Bone marrow (tissue), 2 donors: ENCODE measurements at places on chromosomes 2 and 18.

DNA sequence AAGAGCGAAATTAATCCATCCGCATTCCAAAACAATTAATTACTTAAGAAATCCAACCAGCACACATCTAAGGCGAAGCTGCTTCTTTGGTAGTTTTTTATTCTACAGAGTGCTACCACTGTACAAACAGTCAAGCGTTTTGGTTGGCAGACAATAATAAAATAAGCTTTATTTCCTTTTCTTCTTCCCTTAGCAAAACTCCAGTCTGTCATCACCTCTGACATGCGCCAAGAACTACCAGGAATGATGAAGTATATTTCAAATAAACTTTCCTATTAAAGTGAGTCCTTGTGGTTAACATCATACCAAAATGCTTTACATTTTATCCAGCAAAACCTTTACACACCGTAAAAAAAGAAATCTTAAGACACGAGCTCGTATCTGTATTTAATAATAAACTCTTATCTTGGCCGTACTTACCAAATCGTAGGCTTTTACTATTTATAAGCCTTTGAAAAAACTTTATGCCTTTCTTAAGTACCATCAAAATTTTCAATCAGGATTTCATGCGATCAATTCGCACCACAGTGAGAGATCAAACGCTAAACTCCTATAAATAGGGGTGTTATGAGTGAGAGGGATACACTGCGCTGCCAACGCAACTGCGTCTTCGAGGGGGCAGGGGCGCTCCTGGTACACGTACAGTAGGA is 1.3 kb downstream of the ATL2 start:
- no peak for DNase-seq

GRCh38 chr2:183348492-183348891 is 224.2 kb downstream of the NUP35 start:
- DNase-seq: no peak

- peak; percentile 79 for DNase-seq
Measured at GRCh38 chr2:86225581-86225980, 26.3 kb downstream of the MRPL35 start.

GRCh38 chr2:101089419-101089818 is 61.8 kb downstream of the TBC1D8 start:
- no peak for DNase-seq

- no peak for DNase-seq
Measured at GRCh38 chr2:230230496-230231200, 5.1 kb downstream of the SP140 start.

GRCh38 chr2:127614731-127615130 is 31.2 kb upstream of the GPR17 start:
- DNase-seq: no peak

DNA sequence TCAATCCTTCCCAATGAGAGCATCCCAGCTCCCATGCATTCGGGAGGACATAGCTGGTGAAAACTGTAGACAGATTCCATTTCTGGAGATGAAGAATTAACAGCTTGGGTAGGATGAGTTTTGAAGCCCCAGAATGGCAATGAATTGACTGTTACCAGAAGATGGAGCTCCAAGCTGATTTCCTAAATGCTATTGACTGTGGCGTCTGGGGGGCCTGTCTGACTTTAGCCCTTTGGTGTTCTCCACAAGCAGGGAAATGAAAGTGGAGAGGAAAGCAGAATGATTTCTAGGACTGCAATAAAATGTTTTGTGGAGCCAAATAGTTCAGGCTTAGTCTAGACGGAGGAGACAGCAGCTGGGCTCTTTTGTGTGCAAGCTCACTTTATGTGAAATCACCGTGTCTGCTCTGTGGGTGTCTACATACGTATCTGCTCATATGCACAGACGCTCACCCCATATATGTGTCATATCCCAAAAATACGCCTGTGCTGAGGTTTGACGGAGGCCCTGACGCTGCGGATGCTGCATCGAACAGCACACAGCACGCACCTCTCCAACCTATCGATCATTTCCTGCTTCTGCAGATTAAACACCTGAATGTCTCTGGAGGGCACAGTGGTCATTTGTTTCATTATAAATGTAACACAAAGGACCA is 166.4 kb upstream of the PXDN start:
- no peak for DNase-seq

- DNase-seq: no peak
Measured at GRCh38 chr2:15773846-15774245, 166.5 kb upstream of the MYCN start.

- no peak for DNase-seq
Measured at GRCh38 chr2:16700551-16701259, 35.1 kb upstream of the CYRIA start.

- no peak for DNase-seq
Measured at GRCh38 chr2:25614711-25615110, 58.7 kb downstream of the DTNB start.

- DNase-seq: no peak
Measured at GRCh38 chr2:218796691-218797090, 14.7 kb downstream of the CYP27A1 start.

DNA sequence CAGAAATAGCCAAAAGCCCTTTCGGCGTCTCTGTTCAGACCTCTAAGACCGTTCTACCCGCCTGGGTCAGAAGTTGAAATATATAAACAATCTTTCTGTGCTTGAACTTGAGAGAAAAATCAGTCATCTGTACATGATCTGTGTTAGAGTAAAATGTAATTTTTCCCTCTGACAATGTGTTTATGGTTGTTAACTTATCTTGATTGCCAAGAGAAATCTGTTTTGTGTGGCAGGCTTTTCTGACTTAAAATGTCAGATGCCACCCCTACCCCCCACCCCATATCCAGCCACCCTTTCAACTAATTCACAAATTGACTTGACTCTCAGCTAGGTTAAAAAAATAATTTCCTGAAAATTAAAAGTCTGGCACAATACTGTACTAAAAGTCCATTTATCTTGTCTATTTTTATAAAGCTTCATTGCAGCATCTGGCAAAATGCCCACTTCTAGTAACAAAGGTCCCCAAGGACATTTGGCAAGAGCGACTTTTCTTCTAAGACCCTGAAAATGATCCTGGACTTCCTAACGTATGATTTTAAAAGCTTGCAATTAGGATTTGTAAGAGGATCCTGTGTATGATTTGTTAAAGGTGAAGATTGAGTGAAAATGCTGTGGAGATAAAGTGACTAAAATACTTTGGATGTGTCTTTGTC is 304.2 kb downstream of the EPHA4 start:
- no peak for DNase-seq

- no peak for DNase-seq
Measured at GRCh38 chr2:240596491-240596931, 10.0 kb downstream of the CAPN10 start.

GRCh38 chr2:195456771-195457170 is 200.3 kb upstream of the SLC39A10 start:
- no peak for DNase-seq

DNA sequence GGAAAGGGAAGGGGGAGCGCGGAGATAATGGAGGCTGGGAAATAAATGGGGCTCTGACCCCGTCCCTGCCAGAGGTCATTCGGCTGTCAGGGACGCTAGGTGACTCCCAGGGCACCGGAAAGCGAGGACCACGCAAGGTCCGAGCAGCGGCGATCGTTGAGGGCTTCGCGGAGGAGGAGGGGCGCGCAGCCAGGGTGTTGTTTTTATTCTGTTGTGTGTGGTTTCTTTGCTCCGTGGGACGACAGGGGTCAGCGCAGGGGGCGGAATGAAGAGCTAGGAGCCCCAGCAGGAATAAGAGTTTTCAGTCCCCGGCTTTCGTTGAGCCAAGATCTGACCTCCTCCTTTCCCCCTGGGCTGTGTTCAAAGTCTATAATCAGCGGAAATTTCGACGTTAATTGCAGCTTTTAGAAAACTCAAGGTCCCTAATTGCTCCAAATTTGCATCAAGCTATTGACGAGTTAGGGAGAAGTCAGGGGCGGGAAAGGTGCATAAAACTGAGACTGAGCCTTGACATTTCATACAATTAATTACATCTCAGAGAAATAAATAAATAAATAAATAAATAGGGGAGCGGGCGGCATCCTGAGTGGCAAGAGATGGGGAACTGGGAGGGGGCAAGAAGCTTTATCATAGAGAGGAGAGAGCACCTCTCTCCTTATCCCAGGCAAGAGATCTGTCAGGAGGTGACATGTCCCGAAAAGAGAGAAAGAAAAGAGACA is 2.2 kb downstream of the GAD1 start:
- no peak for DNase-seq

GRCh38 chr2:28350791-28351285 is 41.8 kb upstream of the FOSL2 start:
- no peak for DNase-seq

- DNase-seq: peak; percentile 98
Measured at GRCh38 chr2:20051532-20052228, at the start of gene LAPTM4A. LAPTM4A (minus strand) TSS chr2:20051628; CDS start chr2:20051520, 108 bp downstream.

DNA sequence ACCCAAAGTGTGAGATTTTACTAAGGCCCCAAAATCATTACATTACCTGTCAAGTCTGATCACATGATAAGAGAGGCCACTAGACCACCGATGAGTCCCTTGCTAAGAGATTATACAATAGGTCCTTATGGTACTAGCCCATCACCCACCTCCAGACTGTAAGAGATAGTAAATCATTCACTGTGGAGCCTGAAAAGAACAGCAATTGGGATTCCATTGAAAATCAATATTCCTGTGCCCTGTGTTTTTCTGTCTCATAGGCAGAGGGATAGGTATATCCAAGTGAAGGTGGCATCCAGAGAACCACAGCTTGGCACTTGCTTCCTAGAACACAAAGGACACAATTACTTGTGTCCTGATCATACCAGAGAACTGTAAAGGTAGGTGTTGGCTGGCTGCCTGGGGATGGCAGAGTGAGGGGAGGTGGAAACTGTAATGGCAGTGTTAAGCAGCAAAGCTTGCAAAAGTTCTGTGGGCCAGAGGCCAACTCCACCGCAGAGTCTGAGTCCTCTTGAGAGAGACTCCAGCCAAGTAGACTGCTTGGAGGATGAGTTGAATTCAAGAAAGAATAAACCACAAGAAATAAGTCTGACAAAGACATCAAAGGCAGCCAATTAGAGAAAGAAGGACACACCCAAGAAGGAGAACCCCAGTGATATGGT is 102.0 kb upstream of the PIEZO2 start:
- no peak for DNase-seq

DNA sequence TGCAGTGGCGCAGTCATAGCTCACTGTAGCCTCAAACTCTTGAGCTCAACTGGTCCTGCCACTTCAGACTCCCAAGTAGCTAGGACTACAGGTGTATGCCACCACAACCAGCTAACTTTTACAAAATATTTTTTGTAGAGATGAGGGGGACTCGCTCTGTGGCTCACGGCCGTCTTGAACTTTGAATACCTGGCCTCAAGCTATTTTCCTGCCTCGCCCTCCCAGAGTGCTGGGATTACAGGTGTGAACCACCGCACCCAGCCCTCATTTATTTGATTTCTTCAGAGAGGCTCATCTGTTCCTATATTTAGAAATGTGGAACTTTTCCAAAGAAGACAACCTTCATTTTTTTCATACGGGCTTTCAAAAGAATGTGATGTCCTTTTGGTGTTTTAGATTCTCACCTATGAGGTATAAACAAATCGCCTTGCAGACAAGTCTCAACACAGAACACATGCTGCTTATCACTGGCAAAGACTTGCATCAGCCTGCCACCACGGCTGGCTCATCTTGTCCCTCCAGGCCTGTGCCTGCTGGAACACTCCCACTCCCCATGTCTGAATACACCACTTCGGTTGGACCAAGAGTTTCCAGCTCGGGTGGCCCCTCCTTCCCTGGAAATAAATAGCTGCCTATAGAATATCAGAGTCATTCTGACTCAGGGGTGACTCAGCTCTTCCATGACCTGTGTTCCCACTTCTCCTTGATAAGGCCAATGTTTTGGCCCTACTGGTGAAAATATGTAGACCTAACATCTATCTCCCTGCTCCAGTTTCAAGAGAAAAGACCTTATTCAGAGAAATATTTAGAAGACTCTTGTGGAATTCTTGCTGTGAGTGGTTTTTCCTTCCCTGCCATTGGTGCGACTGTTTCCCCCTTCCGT is 202.6 kb downstream of the TGIF1 start:
- DNase-seq: peak; percentile 87

DNA sequence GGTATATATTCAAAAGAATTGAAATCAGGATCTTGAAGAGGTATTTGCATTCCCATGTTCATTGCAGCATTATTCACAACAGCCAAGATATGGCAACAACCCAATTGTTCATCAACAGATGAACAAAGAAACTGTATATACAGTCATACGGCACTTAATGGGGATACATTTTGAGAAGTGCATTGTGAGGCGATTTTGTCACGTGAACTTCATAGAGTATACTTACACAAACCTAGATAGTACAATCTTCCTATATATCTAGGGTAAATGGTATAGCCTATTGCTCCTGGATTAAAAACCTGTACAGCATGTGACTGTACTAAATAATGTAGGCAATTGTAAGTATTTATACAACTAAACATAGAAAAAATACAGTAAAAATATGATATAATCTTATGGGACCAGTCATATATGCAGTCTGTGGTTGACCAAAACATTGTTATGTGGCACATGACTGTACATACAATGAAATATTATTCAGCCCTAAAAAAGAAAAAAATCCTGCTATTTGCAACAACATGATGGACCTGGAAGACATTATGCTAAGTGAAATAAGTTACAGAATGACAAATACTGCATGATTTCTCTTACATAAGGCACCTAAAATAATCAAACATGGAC is 9.2 kb upstream of the BBS5 start:
- DNase-seq: no peak

- DNase-seq: no peak
Measured at GRCh38 chr2:217662984-217663602, 339.7 kb downstream of the TNS1 start.

- DNase-seq: no peak
Measured at GRCh38 chr2:210620456-210620855, 64.1 kb downstream of the CPS1 start.

DNA sequence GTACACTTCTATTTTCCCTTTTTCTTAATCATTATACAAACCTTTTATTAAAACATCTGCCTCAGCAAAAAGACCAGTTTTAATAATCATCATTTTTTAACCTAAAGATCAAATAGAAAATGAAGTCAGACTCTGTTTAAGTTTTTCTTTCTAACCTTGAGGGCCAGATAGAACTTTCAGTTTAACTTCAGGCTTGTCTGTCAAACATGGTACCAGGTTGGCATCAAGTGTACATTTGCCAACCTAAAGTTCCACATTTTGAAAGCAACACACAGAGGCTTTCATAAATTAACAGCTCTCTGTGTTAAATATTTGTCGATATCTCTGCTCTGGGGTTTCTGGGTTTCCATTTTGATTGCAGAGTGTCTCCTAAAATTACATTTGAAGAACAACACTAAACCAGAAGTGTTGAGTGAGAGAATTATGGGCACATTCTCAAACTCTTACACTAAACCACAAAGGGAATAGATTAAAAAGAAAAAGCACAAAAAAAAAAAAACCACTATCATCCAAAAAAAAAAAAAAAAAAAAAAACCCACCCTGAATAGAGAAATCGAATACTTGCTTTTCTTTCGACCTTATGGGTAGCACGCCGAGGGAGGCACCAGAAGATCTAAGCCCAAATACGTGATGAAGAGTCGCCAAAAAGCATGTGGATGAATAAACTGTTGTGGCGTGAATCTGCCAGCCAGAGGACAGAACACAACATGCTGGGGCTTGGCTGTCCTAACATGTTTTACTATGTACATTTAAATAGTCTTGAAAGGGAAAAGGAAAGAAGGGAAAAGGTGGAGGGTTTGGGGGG is 166.2 kb downstream of the TCF4 start:
- DNase-seq: no peak
